NCI-H2107 (cell line): ENCODE measurements at places on chromosomes 1 and 21.

DNA sequence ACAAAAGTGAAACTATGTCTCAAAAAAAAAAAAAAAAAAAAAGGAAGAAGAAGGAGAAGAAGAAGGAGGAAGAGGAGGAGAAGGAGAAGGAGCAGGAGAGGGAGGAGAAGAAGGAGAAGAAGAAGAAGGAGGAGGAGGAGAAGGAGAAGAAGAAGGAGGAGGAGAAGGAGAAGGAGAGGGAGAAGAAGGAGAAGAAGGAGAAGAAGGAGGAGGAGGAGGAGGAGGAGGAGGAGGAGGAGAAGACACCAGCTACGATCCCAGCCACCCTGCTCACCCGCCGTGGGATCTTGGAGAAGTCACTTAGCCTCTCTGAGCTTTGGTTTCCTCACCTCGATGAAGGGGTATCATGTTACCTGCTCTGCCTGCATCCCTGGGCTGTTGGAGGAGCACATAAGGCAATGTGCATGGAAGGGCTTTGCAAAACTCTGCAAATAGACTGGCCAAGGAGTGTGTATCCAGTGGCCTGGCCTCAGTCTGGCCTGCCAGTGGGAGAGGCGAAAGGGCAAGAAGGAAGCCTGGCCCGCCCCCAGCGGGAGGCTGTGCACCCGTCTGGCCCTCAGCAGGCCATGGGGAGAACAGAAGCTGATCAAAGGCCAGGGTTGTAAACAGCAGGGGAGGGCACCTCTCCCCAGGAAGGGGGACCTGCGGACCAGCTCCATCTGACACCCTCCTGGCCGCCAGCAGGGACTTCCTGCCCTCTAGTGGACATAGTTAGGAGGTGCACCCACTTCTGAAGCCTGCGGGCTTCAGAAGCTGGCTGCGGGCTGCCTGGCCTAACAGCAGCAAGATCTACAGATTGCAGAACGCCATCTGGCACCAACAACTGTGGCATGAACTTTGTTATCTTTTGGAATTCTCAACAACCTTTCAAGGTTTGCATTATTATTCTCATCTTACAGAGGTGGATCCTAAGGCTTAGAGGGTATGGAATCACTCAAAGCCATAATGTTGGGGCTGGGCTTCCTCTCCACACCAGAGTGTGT lies 19.2 kb upstream of the CDK18 start:
- peak; percentile 83 for DNase-seq

DNA sequence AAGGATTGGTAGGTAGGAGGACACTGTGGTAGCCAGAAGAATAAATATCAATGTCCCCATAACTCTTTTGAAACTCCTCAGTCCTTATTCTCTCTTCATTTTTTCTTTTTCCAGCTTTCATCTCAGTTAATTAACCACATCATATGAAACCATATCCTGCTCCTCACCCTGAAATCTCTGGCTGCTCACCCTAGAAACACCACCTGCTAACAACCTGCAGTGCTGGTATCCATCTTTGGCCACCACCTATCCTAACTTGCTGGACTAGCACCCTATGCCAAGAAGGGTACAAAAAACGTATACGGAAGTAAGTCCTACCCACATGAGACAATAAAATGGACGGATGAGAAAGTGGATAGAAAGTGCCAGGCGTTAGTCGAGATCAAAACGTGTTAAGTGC lies 13.7 kb upstream of the DPYD start:
- no peak for DNase-seq

- peak; percentile 64 for DNase-seq
These were observed 974 bp upstream of the FNBP1L start for GRCh38 chr1:93446837-93447451.

- DNase-seq = no peak
These were observed 8.8 kb downstream of the FMO1 start for GRCh38 chr1:171256940-171257606.

DNA sequence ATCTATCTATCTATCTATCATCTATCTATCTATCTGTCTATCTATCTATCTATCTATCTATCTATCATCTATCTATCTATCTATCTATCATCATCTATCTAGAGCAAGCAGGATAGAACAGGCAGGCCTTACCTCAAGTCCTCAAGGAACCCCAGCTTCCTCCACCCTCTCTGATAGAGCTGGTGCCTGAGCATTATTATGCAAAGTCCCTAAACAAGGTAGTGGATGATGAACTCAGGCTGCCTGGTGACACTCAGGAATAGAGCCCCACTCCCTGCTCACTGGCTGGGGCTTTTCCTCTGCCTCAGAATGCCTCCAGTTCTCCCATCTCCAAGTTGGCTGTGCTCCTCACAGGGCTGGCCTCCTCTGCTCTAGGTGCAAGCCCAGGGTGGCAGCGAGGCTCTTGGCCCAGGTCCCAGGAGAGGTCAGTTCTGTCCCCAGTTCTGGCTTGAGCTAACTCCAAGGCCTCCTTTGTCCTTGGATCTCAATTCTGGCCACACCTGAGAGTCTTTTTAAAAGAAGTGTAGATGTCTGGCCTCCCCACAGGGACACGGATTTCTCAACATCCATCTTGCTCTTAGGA lies 60.2 kb downstream of the PCP4 start:
- no peak for DNase-seq

- DNase-seq = no peak
These were observed 21.7 kb upstream of the RGS16 start for GRCh38 chr1:182625719-182626504.

- no peak for DNase-seq
These were observed 112.8 kb upstream of the ADAMTS5 start for GRCh38 chr21:27079636-27080240.

GRCh38 chr1:166395729-166396128 lies 228.9 kb upstream of the FAM78B start:
- DNase-seq = no peak

- DNase-seq = no peak
These were observed 277.4 kb downstream of the ZNF648 start for GRCh38 chr1:181784039-181784683.

GRCh38 chr1:55010194-55010886 lies 11.6 kb downstream of the BSND start:
- DNase-seq = no peak

GRCh38 chr1:184513966-184514365 lies 127.1 kb downstream of the C1orf21 start:
- DNase-seq = no peak
